ENCODE measurements at places on chromosomes 1 and 21.

DNA sequence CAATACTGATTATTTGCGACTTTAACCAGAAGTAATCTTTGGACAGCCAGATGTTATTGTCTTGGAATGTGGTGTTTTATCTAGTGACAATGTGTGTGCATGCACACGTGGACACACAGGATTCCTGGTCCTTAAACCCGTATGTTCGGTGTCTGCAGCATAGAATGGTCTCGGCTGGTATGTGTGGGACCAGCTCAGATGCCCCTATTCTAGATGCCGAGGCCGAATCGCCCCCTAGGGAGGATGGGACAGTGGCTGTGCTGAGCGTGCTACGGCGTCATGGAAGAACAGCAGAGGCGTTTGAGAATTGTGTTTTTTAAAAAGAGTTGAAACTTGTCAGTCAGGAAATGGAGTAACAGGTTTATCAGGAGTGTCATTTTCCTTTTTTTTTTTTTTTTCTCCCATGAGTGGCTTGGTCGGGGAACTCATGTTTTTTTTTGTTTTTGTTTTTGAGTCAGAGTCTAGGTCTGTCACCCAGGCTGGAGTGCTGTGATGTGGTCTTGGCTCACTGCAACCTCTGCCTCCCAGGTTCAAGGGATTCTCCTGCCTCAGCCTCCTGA is 30.1 kb downstream of the SKI start:
- no peak for DNase-seq

- DNase-seq, result no peak
Measured at GRCh38 chr1:207903767-207904166, 7.2 kb downstream of the CD34 start.

- DNase-seq, result no peak
Measured at GRCh38 chr1:14369526-14370213, 228.8 kb upstream of the KAZN start.

DNA sequence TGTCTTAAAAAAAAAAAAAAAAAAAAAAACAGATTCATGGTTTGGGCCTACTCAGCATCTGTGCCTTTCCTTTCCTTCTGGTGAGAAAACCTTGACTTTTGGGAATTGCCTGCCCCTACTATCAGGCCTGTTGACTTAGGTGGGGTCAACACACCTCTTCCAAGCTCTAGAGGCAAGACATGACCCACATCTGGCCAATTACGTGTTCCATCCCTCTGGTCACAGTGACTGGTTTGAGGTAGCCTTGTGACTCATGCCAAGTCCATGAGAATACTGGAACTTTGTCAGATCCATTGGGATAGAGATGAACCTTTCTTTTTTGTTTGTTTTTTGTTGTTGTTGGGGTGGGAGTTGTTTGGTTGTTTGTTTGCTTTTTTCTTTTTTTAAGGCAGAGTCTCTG is 37.3 kb upstream of the KHDRBS1 start:
- no peak for DNase-seq

DNA sequence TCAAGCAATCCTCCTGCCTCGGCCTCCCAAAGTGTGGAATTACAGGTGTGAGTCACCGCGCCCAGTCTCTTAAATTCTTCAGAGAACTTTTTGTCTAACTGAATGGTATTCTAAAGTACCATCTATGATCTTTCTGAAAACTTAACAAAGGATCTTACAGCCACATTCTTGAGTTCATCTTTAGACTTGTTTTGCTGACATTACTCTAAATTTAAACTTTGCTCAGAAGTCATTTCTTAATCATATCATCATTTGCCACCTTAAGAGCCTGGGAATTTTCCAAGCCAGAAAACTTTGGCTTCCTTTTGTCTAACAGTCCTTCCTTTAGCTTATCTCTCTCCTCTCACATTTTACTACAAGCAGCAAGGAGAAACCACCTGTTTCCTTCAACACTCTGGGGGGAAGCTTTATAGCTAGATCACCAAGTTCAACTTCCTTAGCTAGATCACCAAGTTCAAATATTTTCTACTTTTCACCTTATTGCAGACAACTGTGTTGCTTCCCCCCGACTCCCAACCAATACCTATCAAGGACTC is 5.4 kb upstream of the ZBTB8A start:
- DNase-seq, result no peak

- DNase-seq, result no peak
Measured at GRCh38 chr1:40384413-40384762, 10.9 kb downstream of the SMAP2 start.

- DNase-seq, result no peak
Measured at GRCh38 chr1:161083748-161084596, 5.4 kb downstream of the NECTIN4 start.

- no peak for DNase-seq
Measured at GRCh38 chr1:29325675-29326074, 89.4 kb downstream of the PTPRU start.

GRCh38 chr1:247373721-247374141 is 42.1 kb upstream of the ZNF496 start:
- DNase-seq, result no peak

DNA sequence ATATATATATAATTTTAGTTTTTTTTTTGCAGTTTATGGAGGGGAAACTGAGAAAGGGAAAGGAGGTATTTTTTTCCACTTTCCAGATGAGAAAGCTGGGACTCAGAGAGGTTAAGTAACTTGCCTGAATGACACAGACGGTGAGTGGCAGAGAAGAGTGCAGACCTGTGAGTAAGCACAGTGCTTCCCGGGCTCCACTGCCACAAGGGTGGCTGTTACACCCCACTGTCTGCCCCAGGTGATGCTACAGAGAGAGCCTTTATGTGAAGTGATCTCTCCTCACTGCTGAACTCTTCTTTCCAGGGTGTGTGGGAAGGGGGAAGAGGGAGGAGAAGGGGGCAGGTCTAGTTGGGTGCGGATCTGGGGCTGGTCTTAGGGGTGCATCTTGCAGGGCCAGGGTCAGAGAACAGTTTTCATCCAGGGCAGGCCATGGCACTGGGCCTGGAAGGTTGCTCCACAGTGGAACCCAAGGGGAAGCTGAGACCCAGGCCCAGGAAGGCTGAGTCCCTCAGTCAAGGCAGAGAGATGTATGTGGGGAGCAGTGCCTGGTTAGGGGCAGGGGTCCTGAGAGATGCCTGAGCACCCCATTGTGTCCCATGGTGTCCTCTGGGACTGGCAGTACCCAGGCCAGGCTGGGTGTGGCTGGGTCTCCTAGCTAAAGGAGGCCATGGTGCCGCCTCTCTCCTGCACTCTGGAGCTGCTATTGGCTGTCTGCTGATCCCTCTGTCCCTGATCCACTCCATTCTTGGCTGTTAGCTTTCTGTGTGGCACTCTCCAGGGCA is 357.5 kb downstream of the PTPRU start:
- DNase-seq, result no peak

DNA sequence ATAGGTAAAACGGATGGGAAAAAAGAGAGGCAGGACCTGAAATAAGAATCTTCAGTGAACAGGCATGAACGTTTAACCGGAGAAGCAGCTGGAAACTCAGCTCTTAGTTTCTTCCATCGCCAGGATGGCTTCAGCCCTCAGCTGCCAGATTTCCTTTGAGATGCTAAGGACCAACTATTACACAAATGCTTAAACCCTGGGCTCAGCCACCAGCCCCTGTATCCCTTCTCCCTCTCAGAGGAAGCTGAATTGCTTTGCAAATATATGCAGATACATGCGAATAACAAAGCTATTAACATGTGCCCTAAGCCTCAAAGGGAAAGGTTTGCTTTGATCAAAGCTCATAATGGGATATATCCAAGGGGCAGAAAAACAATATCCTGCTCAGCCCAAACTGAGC is 515.1 kb downstream of the OMA1 start:
- no peak for DNase-seq

- DNase-seq, result no peak
Measured at GRCh38 chr1:241542199-241542907, 10.2 kb downstream of the KMO start.

- DNase-seq, result no peak
Measured at GRCh38 chr1:78468521-78468920, 22.3 kb upstream of the PTGFR start.

GRCh38 chr1:193819376-193819775 is 633.0 kb upstream of the B3GALT2 start:
- no peak for DNase-seq

DNA sequence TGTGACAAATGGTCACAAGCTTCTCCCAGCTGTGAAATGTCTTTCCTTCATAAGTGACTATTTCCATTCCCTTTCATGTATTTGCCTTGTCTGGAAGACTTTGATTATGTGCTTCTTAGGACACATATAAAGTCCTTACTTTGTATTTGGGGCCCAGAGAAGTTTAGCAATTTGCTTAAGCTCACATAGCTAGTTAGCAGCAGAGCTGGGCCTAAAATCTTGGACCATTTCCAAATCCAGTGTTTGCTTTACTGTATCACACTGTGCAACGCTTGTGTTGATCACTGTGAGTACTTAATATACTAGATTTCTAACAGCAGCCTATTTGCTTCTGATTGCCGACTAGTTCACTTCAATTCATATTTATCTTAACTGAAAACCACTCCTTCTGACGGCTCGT is 2.2 kb upstream of the KCNA3 start:
- no peak for DNase-seq

GRCh38 chr21:45415188-45415942 is 10.4 kb downstream of the COL18A1 start:
- no peak for DNase-seq

DNA sequence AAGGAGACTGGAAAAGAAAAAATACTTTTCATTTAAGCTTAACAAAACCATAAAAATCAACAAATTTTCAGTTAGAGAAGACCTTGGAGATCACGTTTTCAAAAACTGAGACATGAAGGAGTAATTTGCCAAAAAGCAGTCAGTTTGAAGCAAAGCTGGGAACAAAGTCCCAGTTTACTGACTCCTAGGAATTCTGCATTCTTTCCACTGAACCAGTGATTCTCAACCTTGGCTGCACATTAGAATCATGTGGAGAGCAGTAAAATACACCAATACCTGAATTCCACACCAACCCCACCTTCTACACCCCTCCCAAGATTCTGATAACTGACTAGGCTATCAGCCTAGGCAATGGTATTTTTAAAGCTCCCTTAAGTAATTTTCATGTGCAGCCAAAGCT is 73.5 kb downstream of the PRPF38A start:
- no peak for DNase-seq

- no peak for DNase-seq
Measured at GRCh38 chr1:31879981-31880608, 58.1 kb downstream of the PTP4A2 start.

- DNase-seq, result no peak
Measured at GRCh38 chr1:7583291-7584096, 187.6 kb upstream of the VAMP3 start.

GRCh38 chr21:27300770-27301169 is 333.9 kb upstream of the ADAMTS5 start:
- peak; percentile 13 for DNase-seq

GRCh38 chr1:90274376-90274775 is 279.5 kb downstream of the ZNF326 start:
- DNase-seq, result no peak

- DNase-seq, result no peak
Measured at GRCh38 chr1:199096591-199096990, 457.8 kb downstream of the PTPRC start.

DNA sequence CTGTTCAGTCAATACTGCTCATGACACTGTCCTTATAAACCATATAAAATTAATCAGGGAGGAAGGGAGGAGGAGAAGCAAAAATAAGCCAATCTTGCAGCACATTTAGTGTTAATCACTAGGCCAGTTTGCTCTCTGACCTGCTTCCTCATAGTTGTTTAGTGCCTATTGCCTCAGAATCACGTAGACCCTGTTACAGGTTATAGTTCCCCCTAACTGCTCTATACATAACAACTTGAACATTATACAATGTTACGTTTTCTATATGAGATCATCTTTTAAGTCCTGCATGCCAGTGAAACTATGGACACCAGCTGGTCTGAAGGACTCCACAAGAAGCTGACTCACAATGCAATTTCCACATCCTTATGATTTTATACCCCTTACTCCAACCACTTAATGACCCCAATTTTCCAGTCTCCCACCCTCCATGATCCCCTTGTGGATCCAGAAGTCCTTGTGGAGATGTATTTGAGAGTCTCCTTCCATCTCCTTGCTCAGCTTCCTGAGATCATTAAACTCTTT is 34.9 kb upstream of the TACSTD2 start:
- DNase-seq, result no peak

DNA sequence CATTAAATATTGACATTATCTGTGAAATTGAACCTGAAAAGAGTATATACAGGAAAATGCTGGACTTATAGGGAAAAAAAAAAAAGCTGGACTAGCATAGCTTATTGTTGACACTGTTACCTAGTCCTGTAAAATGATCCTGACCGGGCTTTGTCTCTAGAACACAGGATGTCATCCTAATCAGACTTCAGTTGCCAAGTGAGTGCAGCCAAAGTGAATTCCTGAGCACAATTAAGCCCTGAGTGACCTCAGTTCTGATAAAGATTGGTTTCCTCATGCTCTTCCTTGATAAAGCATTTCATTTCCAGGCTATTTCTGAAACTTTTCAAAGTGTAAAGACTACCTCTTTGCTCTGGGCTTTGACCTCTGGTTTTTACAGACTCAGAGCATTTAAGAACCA is 19.8 kb downstream of the SELP start:
- DNase-seq, result no peak

GRCh38 chr1:9376886-9377333 is 84.2 kb downstream of the SPSB1 start:
- no peak for DNase-seq

- DNase-seq, result no peak
Measured at GRCh38 chr21:30245061-30245460, 29.2 kb upstream of the CLDN8 start.

DNA sequence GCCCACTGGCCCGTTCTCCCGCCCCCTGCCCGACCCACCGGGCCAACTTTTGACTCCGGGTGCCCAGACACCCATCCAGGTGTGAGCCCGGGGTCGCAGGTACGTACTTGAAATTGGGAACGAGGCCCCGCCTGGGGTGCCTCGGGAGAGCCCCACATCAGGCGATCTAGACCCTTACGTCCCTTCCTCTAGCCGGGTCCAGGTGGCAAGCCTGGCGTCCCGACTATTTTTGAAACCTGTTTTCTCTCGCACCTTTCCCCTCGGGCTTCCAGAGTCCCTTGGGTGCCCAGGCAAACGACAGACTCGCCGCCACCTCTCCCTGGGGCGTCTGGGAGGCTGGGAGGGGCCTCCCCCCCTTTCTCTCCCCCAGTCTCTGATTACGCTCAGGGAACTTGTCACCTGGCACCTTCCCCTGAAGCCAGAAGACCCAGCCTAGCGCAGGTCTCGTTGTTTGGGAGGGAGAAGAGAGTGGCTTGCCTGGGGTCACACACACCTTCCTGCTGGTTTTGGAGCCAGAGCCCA is 898 bp downstream of the LDLRAP1 start:
- no peak for DNase-seq

- no peak for DNase-seq
Measured at GRCh38 chr1:84550826-84551225, 23.4 kb downstream of the CTBS start.

DNA sequence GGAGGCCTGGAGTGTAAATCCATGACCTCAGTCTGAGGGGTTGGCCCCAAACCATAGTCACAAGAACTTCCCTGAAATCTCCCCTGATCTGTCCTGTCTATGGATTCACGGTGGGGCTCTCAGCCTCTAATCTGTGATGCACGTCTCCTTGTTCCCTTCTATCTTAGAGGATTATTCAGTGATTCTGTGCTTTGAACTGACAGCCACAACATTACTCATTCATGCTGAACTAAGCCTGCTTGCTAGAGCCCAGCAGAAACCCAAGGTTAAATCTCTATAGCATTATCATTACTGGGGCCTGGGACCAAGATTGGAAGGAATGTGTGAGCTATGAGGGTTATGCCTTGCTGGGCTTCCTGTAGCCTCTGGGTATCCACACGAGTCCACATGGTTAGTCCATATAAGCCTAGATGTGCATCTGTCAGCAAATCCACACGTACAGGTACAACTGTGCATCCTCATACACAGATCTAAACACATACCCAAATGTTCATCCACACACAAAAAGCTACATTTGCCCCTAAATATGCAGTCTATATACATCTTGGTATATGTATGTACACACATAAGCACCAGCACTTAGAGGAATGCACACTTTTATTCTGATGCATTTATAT is 22.4 kb upstream of the MAGOH start:
- DNase-seq, result no peak

All from non-pigmented ciliary epithelial cell (primary cell).